Left cardiac atrium (tissue), 4 donors: ENCODE measurements at places on chromosomes 16 and 17.
A peak's percentile ranks its signal among the peaks of the same experiment; 100 is the strongest.

- DNase-seq = no peak
Observed at GRCh38 chr17:35491417-35491816, 42.9 kb upstream of the SLFN13 start.

GRCh38 chr16:81107511-81107910, 11.3 kb upstream of the GCSH start:
- no peak for DNase-seq

DNA sequence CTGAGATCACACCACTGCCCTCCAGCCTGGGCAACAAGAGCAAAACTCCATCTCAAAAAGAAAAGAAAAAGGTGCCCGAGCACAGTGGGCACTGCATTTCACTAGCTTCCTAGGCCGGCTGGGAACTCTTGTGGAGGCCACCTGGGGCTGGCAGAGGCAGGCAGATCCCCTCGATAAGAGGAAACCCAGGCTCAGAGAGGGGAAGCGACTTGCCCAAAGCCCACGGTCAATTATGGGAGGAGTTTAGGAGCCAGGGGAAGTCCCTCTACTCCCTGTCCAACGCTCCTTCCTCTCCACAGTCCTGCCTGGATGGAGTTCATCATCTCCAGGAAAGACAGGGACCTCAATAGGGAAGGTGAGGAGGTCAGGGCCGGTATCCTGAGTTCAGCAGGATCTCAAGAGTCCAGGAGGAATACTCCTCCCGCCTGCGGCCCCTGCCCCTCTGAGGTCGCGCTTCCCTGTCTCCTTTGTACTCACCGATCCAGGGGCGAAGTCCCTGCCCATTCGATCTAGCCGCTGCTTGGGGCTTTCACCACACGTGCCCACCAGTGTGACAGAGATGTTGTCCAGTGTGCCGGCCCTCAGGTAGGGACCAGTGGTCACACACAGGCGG, 841 bp downstream of the ALOXE3 start:
- DNase-seq = no peak

DNA sequence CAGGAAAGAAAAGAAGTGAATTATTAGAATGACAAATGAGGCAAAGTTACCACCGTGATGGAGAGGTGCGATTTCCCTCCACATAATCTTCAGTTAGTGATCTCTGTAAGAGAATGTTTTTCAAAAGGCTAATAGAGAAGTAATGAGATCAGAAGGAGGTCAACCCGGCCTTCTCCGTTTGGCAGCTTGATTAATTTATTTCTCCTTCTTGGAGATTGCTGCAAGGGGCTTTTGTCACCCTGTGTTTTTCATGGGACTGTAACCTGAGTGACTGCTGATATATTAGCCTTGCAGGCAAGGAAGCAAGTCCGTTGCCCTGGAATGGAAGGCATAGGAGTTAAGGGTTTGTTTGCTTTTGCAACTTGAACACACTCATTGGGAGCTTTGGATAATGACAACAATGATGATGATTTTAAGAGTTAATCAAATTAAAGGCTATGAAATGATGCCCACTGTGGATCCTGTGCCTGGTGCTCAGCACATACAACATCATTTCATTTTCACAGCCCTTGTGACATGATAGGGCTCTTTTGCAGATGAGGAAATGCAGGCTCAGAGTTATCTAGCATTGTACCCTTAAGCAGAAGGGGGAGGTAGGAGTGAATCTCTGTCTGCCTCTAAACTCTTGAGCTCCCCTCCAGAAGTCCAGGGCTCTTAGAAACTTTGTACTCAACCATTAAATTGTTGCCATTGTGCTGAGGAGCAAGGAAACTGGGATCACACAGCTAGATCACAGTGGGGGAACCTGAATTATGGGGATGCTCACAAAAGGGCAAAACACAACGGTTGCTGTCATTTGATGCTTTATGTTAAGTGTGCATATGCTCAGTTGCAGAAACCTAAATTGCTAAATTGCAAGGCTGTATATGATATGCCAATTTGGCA, 226.3 kb downstream of the WWOX start:
- no peak for DNase-seq

DNA sequence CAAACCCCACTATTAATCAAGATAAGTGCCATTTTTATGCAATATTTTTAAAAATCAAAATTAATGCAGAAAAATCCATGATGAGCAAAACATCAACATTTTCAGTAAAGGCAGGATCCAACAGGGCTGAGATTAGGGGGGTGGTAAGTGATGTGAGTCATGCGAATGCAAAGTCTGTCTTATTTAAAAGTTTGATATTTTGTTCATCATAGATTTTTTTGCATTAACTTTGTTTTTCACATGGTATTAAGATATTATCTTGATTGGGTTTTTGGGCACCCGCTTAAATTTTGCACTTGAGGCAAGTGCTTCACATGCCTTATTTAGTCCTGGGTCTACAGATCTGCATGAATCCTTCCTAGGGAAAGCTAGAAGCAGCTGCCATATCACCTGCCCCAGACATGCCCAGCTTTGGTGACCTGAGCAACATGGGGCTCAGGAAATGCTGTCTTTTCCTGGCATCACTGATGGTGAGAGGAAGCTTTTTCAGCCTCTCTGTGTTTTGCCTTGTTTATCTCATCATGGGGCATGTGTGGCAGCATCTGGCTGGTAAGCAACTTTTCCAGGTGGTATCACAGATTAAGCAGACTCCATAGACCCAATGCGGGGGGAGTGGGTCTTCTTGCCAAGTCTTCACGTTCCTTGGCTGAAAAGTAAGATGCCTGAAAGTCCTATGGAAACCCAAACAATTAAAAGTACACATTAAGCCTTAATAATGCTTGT, 57.6 kb upstream of the NFAT5 start:
- no peak for DNase-seq

DNA sequence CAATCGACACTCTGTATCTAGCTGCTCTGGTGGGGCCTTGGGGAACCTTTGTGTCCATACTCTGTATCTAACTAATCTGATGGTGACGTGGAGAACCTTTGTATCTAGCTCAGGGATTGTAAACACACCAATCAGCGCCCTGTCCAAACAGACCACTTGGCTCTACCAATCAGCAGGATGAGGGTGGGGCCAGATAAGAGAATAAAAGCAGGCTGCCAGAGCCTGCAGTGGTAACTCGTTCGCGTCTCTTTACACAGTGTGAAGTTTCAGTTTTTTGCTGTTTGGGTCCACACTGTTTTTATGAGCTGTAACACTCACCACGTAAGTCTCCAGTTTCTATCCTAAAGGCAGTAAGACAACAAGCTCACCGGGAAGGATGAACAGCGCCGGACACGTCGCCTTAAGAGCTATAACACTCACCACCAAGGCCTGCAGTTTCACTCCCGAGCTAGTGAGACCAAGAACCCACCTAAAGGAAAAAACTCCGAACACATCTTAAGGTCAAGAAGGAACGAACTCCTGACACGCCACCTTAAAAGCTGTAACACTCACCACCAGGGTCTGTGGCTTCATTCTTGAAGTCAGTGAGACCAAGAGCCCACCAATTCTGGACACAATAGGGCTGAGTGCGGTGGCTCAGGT, 64.6 kb downstream of the KPNA2 start:
- DNase-seq = no peak

- DNase-seq = no peak
Observed at GRCh38 chr16:3007957-3008689, 4.6 kb upstream of the CLDN9 start.

GRCh38 chr16:314795-315299, 31.9 kb downstream of the PDIA2 start:
- DNase-seq = no peak

- DNase-seq = no peak
Observed at GRCh38 chr17:66675273-66675990, 159.5 kb upstream of the CACNG5 start.

GRCh38 chr17:42342242-42343008, 45.8 kb downstream of the STAT3 start:
- no peak for DNase-seq

DNA sequence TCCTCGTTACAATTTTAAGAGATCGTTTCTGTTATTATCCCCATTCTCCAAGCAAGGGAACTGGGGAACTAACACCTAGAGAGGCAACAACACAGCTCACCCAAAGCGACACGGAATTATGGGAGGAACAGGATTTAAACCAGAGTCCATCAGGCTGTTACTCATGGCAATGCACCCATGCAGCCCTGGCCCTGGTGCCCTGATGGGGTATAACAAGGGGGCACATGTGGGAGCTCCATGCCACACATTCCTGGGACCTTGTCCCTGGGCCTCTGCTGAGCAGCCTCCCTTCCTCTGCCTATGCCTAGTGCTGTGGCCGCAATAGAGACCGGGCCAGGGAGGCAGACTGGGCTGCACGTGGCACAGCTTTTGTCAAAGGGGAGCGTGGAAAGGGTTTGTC, 13.3 kb upstream of the RCVRN start:
- no peak for DNase-seq

DNA sequence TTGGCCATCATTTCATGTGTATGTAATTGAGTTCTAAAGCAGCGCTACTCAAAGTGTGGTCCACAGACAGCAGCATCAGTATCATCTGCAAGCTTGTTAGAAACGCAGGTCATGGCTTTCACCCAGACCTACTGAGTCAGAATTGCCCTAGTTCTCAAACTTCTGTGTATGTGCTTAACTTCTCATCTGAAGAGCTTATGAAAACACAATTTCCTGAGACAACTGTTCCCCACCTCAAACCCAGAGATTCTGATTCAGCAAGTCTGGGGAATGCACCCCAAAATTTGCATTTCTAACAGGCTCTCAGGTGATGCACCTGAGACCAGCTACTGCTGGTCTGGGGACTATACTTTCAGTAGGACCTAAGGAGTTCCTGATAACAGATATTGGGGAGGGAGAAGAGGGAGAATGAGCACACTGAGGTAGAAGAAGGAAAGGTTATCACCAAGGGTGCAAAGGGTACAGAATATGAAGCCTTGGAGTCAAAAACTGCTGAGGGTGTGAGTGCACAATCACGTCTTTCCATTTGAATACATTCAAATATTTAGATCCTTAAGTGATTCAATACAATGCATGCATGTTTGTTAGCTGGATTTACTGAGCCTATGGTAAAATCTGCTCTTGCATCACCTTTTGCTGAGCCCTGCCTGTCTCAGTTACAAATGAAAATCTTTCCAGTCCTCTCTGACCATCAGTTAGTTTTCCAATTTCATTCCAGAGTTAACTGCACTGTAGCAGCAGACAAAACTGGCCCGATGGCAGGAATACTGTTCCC, 29.2 kb upstream of the SKAP1 start:
- no peak for DNase-seq

GRCh38 chr16:89667633-89668032, 10.0 kb downstream of the SPATA33 start:
- DNase-seq = peak; percentile 8

- no peak for DNase-seq
Observed at GRCh38 chr16:84868829-84869472, 49.2 kb downstream of the CRISPLD2 start.

GRCh38 chr16:27452569-27453493, 50.9 kb downstream of the IL21R start:
- no peak for DNase-seq

- DNase-seq = peak; percentile 3
Observed at GRCh38 chr16:66908116-66908515, 10.6 kb downstream of the CDH16 start.

GRCh38 chr16:57969451-57970123, 1.3 kb downstream of the CNGB1 start:
- no peak for DNase-seq

- no peak for DNase-seq
Observed at GRCh38 chr17:61402978-61403800, 3.5 kb downstream of the TBX2 start.

- no peak for DNase-seq
Observed at GRCh38 chr16:51141106-51141505, 10.0 kb downstream of the SALL1 start.

DNA sequence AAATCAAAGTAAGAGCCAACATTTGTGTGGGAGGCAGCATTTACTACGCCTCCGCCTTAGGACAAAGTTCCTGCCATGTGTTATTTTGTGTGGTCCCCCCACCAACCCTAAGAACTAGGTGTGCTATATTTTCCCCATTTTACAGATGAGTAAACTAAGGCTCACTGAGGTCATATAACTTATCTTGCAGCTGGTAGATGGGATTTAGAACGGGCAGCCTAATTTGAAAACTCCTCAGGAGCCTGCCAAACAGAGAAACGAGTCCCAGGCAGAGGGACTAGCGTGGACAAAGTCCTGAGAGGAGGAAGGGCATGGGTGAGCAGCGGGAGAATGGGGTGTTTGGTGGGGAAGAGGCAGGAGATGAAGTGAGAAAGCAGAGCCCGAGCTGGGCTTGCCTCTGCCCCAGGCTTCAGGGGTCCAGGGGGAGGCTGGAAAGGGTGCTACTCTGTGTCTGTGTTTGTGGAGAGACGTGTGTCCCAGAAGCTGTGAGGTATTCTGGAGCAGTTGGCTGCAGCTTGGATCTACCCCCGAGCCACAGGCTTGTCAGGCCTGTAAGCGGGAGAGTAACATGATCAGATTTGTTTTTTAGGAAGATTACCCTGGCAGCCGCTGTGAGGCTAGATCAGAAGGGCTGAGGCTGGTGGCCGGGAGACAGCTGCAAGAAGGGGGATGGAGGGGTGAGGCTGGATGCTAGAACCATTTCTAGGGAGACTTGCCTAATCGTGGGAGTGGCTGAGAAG, 5.0 kb downstream of the MLLT6 start:
- DNase-seq = no peak

- DNase-seq = no peak
Observed at GRCh38 chr17:83080579-83080857, 1.1 kb downstream of the METRNL start.

GRCh38 chr17:17763734-17764133, 73.1 kb downstream of the SREBF1 start:
- no peak for DNase-seq

DNA sequence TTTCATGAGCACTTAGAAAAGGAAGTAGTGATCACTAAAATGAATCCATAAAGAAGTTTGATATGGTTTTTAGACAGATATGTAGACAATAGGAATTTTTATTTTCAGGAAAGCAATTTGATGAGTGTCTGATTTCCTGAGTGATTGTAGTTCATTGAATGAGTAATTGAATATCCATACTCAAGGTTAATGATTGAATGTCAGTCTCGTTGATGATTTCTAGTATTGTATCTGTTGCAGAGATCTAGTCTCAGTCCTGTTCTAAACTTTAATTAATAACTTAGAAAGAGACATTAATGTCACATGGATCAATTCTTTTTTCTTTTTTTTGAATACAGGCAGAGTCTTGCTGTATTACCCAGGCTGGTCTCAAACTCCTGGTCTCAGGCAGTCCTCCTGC, 78.3 kb downstream of the NLK start:
- DNase-seq = no peak

- no peak for DNase-seq
Observed at GRCh38 chr16:49844359-49844758, 11.6 kb downstream of the ZNF423 start.

DNA sequence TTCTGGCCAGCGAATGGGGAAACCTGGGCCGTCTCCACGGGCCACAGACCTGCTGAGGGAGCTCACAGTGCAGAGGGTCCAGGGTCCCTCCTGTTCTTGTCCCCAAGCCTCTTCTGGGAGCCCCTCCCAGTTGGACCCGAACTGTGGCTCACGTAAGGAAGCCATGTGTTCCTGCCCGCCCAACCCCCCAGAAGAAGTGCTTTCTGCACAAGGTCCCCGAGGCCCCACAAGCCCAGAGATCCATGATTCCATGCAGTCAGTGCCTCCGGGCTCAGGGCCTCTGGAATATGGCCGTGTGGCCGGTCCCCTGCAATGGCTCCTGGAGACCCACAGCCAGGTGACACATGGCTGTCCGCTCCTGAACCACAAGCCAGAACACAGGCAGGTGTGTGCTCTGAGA, 272.4 kb downstream of the C16orf95 start:
- no peak for DNase-seq
